Stimulated activated CD4-positive, alpha-beta T cell treated with anti-CD3 and anti-CD28 coated beads, Interleukin-4, amount 100 ng/mL, for 1 hour (primary cell): ENCODE measurements at places on chromosomes 3 and 15.

- no peak for DNase-seq
Observed at GRCh38 chr3:44939581-44940036, 36.4 kb downstream of the ZDHHC3 start.

GRCh38 chr3:42660898-42661297 is 7.4 kb downstream of the ZBTB47 start:
- no peak for DNase-seq

DNA sequence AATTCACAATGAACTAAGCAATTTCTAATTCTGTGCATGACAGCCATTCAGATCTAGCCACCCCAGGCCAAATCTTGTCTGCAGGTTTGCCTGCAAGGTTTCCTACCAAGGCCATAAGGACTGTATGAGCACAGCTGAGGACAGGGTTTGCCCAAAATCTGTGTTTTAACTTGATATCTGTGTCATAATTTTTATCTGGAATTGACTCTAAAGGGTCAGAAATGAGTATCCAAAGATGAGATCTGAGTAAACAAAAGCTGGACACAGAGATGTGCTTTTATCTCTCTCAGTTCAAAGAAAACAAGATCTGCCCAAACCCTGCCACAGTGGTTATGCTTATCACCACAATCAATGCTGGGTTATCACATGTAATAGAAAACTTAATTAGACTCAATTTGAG is 154.6 kb upstream of the COL8A1 start:
- DNase-seq = no peak

DNA sequence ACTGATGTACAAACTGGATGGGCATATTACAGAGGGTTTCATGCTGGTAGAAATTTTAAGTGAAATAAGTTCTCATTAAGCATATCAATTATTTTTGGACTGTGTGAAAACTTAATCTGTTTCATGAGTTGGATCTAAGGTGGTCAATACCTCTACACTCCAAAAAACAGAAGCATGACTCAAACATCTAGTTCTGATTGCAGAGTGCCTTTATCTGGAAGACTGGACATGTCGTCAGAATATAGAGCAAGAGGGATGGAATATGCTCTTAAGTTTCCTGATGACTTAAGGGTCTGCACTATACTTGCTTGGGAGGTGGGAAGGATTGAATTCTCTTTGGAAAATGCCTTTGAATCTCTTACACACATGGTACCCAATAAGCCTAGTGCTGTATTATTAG is 138.3 kb downstream of the LPP start:
- no peak for DNase-seq

GRCh38 chr3:28667646-28668621 is 319.3 kb upstream of the AZI2 start:
- peak; percentile 34 for DNase-seq

DNA sequence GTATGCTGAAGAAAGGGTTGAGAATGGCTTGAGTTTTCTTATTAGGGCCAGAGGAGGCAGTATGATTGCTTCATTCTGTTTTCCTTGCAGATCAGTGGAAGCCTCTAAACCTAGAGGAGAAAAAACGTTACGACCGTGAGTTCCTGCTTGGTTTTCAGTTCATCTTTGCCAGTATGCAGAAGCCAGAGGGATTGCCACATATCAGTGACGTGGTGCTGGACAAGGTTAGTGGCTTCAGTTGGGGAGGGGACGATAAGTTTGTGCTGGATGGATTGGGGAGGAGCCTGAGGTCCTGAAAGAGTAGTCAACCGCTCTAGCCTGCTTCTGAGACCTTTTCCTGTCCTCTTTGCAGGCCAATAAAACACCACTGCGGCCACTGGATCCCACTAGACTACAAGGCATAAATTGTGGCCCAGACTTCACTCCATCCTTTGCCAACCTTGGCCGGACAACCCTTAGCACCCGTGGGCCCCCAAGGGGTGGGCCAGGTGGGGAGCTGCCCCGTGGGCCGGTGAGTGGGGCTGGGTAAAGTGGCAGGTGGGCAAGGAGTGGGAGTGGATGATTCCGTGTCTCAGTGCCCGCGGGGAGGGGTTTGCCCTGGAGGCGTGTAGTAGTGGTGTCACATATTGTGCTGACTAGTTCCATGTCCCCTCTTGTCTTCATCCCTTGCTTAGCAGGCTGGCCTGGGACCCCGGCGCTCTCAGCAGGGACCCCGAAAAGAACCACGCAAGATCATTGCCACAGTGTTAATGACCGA is 8.5 kb downstream of the EIF4G1 start:
- no peak for DNase-seq

GRCh38 chr3:167983583-167983982 is 112.1 kb downstream of the GOLIM4 start:
- no peak for DNase-seq
